ENCODE measurements at places on chromosomes 2 and 18.

GRCh38 chr2:47336259-47337238 is 66.4 kb upstream of the MSH2 start:
- peak; percentile 29 for DNase-seq

GRCh38 chr2:199136242-199136641 is 321.5 kb downstream of the SATB2 start:
- no peak for DNase-seq

DNA sequence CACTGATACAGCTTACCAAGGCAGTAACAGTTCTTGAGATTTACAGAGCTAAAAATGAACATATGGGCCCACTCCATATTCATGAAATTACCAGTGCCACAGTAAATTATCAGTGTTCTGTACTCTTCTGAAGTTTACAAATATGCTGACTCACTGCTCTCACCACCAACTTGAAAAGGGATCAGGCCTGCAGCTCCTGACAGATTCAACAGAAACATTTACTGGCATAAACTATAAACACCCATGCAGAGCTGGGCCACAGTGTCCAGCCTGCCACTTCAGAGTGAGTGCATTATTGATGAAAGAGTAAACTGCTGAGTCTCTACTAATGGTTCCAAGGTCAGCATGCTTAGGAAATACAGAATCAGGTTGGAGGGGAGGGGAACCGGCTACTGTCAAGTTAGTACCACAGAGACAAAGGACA is 83.1 kb downstream of the FARSB start:
- no peak for DNase-seq

- DNase-seq = no peak
Observed at GRCh38 chr2:108833219-108833618, 46.6 kb downstream of the CCDC138 start.

GRCh38 chr18:58871514-58872420 is 7.1 kb downstream of the ZNF532 start:
- no peak for DNase-seq

DNA sequence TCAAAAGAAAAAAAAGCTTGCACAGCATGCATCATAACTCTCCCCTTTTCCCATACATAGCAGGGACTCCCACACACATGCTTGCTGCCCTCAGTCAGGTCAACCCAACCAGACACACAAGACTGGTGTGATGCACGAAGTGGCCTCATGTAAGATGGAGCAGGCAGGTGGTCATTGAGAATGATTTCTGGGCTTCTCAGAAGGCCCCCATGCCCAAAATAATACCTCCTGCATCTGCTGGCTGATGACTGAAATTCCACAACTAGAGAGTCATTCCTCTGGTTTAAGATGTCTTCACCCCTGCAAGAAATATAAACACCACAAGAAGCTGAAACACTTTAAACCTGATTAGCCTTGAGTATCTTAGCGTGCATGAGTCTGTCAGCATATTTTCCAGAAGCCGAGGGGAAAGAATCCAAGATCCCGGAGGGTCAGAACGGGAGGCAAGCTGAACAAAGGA is 131.1 kb downstream of the AFF3 start:
- DNase-seq = no peak

DNA sequence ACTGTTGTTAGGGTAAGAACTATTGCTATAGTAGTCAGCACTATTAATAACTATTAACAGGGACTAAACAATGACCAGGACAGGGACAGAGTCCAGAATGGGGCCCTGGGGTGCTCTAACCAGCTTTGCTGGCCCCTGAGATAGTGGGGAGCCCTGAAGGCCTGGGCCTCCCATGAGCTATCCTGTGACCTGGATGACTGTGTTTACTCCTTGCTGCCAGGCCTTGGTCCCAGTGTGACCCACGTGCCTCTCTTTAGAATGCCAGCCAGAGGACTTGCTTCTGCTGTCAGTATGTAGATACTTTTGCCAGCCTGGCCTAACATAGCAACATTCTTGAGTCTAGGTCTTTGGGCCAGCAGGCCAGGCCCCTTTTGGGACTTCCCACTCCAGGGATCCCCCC is 11.4 kb downstream of the CDK5R2 start:
- no peak for DNase-seq

DNA sequence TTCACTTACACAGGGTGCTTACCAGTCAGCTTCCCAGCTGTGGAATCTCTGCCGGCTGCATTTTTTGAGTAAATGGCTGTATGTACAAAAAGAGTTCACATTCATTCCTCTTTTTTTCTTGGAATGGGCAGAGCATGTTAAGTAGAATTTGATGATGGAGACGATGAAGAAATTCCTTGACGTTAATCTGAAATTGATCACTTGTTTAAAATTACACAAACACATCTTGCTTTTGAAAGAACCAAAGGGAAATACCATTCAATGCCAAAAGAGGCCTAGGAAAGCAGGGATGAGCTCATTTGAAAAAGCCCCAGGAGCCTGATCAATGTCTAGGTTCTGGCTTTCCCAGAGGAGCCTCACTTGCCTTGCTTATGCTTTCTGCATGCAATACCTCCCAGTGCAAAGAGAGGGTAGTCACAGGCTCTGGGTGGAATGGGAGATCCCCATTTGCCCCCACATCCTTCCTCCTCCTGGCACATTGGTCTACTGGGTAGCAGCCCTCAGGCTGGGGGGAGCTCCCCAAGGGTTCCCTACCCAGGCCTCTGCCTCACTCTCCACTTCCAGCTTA is 12.3 kb upstream of the SMAD7 start:
- DNase-seq = peak; percentile 49

- no peak for DNase-seq
Observed at GRCh38 chr2:239678186-239678490, 277.3 kb upstream of the HDAC4 start.

DNA sequence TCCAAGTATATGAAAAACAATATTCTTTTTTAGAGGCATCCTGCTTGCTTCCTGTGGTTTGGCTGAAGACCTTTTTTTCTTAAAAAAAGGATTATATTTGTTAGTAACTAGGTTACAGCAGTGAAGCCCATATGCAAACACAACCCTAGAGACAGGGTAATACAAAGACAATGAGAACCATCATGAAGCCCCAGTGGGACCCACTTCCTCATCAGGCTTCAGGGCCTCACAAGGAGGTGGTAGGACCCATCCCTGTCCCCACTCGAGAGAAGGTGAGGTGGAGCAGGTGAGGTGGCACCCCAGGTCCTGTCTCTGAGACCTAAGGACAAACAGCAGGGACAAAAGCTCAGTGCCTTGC is 80.3 kb downstream of the EDAR start:
- no peak for DNase-seq

DNA sequence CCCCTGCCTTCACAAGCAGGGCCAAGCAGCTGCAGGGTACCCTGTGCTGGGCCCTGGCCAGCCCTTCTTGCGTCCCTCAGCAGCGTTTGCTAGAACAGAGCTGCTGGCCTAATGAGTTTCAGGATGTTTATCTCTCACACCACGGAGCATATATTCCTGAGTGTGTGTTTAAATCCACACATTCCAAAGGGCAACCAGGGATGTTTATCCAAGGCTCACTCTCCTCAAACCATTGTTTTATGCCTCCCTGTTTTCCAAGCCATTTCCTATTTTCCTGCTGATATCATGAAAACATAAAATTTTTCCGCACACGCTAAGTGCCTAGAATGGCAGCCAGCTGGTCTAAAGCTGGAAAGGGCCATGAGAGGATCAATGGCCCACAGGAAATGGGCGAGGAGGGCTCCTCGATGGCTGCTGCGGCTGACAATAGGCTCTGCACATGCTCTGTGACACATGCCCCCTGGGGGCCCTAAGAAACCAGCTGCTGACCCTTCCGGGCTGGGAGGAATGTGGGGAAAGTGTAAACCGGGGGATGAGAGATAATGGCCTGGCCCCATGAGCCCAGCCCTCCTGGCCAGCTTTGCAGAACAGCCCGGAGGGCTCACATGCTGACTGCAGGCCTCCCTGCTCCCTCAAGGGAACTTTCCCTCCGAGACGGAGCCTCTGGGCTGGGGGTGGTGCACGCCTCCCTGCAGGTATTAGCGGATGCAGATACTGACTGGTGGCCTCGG is 194.0 kb downstream of the NDUFA10 start:
- DNase-seq = no peak

GRCh38 chr2:145090841-145091761 is 571.2 kb upstream of the ZEB2 start:
- peak; percentile 79 for DNase-seq

DNA sequence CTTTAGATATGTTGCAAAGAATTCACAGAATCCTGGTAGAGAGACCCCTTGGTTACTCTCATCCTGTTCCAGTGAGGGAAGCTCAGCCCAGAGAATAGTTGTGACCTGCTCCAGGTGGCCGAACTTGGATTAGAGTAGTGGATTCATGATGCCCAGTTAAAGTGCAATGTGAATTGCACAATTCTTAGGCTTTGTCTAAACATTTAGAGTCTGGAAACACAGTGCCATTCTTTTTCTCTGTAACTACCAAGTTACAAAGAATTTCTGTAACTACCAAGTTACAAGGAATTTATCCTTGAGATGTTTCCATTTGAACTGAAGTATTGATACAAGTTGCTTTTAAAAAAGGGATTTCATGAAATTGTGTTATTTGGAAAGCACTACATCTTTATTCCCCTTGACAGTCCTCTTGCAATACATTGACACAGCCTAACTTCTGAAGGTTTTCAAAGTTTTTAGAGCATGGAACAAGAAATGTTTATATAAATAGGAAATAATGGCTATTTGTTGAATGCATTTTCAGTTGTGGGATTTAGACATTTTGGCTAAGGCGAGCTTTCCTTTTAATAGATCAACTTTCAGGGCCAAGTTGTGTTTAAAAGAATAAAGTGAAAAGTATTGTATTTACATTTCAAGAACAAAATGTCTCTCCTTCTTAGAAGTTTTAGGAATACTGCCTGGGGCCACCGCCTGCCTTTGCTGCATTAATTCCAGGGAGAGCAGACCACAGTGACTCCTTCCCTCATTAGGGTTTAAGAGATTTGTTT is 315.0 kb downstream of the LPIN1 start:
- no peak for DNase-seq

DNA sequence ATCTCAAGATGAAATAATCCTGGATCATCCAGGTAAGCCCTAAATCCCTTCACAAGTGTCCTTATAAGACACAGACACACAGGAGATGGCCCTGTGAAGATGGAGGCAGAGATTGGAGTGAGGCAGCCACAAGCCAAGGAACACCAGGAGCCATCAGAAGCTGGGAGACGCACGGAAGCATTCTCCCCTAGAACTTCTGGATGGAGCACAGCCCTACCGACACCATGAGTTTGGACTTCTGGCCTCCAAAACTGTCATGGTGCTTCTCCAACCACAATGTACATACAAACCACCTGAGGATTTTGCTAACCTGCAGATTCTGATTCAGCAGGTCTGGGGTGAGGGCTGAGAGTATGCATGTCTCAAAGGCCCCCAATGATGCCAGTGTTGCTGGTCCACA is 42.5 kb downstream of the ADD2 start:
- no peak for DNase-seq

- DNase-seq = no peak
Observed at GRCh38 chr2:74045454-74045853, 60.7 kb downstream of the TET3 start.

DNA sequence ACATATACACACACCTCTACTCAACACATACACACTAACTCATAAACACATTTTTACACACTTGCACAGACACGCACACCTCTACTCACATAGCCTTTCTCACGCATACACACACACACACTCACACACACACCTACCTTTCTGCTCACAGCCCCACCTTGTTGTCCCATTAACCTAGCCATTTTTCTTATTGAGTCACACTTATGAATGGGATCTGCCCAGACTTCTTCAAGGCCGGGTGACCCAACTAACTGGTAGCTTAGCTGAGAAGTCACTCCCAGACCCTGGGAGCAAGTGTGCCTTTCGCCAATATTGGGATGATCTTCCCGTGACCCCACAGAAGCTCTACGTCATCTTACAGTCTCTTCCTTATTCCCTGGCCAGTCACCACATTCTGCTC is 192.2 kb downstream of the NCK2 start:
- no peak for DNase-seq

- DNase-seq = no peak
Observed at GRCh38 chr2:134083548-134083947, 170.3 kb upstream of the MGAT5 start.

DNA sequence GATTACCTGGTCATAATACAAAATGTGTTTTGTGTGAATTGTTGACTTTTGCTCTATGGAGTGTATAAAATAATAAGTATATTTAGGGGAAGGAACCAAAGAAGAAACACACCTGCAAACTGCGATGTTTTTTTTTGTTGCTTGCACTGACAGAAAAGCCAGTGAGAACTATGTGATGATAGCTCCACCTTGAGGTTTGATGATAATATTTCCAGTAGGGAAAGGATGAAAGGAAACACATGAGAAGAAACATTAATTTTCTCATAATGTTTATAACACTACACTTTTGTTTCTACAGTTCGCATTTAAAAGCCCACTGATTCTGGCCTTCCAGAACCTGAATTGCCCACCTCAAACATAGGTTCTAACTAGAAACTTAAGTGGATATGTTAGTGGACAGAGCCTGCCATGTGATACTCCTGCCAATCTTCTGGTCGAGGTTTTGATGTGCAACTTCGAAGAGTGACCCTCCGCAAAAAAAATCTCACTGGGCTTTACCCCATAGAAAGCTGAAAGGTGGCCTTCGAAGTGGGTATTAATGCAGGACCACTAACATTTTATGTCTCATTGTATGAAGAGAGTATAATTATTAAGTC is 476.4 kb upstream of the SPHKAP start:
- DNase-seq = no peak

GRCh38 chr18:26922313-26922712 is 56.8 kb upstream of the AQP4 start:
- DNase-seq = no peak

- no peak for DNase-seq
Observed at GRCh38 chr2:148300544-148300943, 279.7 kb downstream of the MBD5 start.

DNA sequence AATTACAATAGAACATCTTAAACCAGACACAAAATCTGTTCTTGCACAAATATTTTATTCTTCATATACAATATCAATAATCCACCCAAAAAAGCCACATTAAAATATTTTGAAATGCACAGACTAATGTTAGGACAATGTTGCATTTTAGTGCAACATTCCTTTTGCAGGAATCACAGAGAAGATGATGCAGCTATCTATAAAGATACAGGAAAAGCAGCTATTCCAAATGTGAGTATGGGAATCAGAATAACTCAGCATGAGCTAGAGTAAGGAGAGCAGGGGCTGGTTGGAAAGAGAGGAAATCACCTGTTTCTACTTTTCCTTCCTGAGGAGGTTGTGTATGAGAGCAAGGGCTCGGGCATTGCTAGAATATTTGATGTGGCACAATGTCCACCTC is 4.8 kb downstream of the C2orf66 start:
- DNase-seq = no peak

Measured in inflammatory macrophage treated with lipopolysaccharide for 4 hours (primary cell).